ENCODE measurements at places on chromosomes 2 and 18.

DNA sequence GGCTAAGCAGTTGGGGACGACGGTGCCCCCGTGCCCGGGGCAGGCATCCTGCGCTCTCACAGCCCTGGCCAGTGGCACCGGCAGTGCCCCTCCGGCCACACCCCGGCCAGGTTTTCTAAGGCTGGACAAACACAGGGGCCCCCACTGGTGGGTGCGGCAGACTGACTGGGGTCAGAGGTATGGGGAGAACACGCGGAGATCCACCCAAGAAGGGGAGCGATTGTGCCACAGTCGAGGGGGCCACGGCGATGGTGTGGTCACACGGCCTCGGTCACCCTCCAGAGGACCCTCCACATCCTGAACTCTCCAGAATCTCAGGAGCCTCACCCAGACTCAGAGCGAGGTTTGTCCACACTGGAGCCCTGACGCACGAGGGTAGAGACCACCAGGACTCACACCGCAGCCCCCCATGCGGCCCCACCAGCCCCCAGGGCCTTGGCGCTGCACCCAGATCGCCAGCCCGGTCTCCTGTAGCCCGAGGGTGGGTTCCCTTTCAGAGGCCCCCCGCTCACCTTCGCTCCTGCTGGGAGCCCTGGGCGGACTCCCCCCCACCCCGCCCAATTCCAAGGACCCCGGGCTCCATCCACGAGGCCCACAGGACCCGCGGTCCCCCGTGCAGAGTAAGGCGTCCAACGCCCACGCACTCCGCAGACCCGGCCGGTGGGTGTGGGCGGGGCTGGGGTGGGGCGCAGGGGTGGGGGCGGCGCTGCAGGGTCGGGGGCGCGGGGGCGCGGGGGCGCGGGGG, 15.2 kb downstream of the PDCD1 start:
- no peak for DNase-seq

DNA sequence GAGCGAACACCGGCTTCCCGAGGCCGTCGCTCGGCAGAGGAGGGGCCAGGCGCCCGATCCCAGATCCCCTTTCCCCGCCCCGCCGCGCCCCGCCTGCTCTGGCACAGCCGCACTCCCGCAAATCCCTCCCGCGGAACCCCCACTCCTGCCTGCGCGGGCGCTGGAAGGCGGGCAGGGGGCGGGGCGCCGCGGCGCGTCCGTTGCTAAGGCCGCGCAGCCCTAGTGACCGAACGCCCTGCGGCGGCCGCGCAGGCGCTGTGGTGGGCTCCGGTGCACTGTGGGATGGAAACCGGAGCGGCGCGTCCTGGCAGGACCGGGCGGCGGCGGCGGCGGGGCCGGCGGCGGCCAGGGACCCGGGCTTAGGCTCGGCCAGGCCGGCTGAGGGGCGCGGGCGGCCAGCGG, at the start of gene TRAF3IP1:
TSS of gene TRAF3IP1 (plus strand) at position 273 of the 402 bp plus-strand sequence. CDS start 145 bp downstream, outside the sequence.
- peak; percentile 91 for DNase-seq

GRCh38 chr2:3780477-3781402, 77.4 kb downstream of the DCDC2C start:
- DNase-seq = peak; percentile 1

DNA sequence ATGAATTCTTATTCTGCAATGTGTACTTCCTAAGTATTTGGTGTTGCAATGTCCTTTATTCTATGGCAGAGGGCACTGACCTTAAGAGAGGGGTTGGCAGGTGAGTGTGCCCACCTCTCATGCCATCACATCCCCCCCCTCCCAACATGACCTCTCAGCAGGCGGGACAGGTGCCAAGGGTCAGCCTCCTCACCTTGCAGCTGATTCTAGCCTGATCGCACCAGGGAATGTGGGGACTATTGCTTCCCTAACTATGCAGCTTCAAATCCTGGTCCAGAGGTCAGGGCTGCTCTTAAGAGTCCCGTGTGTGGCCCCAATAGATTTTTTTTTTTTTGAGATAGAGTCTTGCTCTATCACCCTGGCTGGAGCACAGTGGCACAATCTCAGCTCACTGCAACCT, 9.5 kb downstream of the HJURP start:
- no peak for DNase-seq

DNA sequence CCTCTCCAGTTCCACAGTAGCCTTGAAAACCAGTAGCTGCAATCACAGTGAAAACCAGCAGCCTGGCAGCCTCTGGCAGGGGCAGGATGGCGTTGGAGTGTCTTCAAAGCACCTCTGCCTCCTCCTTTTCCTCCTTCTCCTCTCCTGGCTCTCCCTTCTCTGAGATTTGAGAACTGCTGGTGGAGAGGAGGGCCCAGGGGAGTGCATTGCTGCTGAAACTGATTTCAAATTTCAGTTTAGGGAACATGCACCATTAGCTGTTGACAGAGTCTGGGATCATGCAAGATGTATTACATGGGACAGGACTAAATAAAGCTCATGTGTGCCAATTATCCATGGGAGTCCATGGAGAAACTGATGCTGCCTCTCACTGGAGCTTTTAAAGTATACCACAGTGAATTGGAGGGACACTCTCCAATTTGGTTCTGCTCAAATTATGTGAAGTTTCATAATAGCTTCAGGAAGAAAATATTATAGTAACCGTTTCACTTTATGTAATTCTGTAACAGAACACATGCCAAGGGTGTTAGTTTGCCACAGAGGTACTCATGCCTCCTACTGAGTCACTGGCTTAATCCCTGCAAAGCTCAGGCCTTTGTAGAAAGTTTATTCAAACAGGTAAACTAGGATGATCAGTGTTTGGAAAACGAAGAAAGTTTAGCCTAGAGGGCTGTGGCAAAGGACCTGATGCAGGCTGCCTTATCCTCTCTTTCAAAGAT, 146.1 kb downstream of the PRPF40A start:
- no peak for DNase-seq

- no peak for DNase-seq
These were observed 128.8 kb upstream of the REV1 start for GRCh38 chr2:99618579-99619097.

GRCh38 chr2:223114170-223114569, 62.2 kb downstream of the KCNE4 start:
- no peak for DNase-seq

DNA sequence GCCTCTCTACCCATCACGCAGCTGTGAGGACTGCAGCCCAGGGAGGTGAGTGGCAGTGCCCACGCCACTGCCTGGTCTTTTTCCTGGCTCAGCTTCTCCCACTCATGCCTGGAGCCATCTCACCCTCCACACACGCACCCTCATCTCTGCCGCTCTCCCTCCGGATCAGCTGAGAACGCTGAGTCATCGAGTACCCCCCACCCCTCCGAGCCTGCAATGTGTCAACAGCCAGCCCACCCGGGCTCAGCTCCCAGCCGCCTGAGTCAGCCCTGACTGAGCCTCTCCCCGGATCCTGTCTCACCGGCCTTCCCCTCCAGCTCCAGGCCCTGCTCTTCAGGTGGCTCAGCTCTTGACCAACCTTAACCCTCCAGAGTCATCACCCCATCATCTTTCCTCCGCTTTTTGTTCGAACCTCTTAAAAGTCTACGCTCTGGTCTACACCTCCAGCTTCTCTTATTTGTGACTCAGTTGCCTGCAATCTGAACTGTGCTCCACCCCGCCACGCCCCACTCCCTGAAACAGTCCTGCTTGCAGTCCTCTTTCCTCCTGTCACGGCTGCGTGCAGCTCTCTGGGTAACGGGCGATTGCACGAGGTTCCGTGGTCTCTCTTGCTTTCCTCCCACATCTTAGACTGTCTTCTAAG, 94.4 kb upstream of the ASAP2 start:
- peak; percentile 89 for DNase-seq

GRCh38 chr2:30113617-30114293, 33.1 kb upstream of the YPEL5 start:
- DNase-seq = peak; percentile 90

DNA sequence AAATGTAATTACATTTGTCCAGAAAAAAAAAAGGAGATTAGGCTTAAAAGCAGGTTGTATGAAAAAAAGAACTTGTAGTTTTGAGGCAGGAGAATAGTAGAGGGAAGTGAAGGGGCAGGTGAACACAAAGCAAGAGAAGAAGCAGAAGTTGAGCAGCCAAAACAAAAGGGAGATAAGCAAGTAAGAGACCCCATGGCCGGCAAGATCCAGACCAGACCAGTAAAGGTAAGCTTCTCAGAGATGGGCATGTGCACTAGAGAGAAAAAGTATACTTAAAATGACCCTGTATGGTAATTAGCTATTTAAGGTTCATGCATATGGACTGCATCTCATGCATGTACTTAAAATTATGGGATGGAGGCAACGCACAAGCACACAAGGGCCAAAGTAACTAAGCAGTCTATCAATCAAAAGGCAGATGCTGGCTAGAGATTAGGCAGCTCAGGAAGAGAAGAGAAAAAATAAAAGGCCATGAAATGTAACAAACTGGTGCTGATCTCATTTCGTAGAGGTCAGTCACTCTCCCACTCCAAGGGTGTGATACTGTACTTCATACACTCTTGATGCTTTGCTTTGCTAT, 9.7 kb downstream of the SIGLEC15 start:
- DNase-seq = no peak

Measured in mesenchymal stem cell (in vitro differentiated cells and primary cell).